ENCODE measurements at places on chromosomes 16 and 17. TPM values are rescaled to one million over a fixed set of nuclear protein-coding genes. Genes with fewer than 3 reads are reported as not detected.

DNA sequence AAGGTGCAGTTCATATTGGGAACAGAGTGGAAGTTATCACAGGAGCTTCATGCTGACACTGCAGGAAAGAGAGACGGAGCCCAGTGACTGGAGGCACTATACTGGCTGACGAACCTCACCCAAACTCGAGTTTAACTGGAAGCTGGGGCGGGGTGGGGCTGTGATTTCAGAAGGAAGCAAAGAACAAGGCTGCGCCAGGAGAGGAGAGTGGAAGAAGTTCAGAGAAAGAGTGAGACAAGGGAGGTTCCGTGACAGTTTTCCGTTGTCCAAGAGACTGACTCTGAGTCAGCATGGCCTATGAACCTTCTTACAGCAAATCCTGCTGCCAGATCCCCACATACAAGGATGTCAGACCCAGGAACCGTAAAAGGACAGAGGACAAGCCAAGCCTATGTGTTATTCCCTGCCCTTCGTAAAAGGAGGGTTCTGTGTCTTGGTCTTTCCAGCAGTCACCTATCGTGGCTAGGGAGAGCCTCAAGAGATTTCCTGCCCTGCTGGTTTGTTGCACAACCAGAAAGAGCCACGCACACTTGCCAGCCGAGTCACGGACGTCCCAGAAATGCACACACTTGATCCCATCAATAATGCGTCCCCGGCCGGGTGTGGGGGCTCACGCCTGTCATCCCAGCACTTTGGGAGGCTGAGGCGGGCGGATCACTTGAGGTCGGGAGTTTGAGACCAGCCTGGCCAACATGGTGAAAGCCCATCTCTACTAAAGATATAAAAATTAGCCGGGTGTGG lies 5.1 kb downstream of the PITPNA start:
- DNase-seq = no peak

- DNase-seq = no peak
Measured at GRCh38 chr17:77388384-77389306, 247.9 kb downstream of the SEC14L1 start.

DNA sequence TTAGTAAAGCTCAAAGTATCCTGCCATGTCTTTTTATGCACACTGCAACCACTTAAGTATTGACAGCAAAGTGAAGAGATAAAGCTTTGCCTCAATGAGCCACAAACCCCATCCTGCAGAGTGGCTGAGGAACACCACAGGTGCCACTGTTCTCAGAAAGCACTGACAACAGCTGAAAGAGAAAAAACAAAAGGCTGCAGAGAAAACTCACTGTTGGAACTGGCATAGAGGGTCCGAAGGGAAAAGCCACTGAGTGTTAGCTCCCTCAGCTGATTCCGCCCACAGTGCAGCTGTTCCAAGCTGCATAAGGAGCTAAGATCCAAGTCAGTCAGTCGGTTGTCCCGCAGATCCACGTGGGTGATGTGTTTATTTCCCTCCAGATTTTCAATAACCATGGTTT lies 48.3 kb downstream of the PHLPP2 start:
- DNase-seq = no peak

DNA sequence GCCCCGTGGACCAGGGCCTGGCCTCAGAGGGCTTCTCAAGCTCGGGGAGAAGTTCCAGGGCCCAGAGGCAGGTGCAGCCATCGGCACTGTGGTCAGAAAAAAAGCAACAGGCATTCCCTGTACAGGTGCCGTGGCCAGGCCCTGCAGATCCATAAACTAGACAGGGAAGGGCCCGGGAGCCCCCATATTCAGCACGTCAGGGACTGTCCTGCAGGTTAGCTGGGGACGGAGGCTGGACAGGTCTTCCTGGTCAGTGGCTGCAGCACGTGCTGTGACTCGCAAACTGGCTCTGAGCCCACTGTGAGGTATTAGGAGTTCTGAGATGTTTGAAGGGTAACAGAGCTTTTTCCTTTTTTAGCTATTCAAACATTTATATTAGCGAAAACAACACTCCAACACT lies 15.0 kb upstream of the C16orf95 start:
- no peak for DNase-seq

DNA sequence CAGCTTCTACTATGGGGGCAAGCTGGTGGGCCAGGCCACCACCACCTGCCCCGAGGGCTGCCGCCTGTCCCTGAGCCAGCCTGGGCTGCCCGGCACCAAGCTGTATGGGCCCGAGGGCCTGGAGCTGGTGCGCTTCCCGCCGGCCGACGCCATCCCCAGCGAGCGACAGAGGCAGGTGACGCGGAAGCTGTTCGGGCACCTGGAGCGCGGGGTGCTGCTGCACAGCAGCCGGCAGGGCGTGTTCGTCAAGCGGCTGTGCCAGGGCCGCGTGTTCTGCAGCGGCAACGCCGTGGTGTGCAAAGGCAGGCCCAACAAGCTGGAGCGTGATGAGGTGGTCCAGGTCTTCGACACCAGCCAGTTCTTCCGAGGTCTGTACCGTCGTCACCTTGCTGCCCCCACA lies 19.5 kb downstream of the IRF8 start:
- DNase-seq = no peak

DNA sequence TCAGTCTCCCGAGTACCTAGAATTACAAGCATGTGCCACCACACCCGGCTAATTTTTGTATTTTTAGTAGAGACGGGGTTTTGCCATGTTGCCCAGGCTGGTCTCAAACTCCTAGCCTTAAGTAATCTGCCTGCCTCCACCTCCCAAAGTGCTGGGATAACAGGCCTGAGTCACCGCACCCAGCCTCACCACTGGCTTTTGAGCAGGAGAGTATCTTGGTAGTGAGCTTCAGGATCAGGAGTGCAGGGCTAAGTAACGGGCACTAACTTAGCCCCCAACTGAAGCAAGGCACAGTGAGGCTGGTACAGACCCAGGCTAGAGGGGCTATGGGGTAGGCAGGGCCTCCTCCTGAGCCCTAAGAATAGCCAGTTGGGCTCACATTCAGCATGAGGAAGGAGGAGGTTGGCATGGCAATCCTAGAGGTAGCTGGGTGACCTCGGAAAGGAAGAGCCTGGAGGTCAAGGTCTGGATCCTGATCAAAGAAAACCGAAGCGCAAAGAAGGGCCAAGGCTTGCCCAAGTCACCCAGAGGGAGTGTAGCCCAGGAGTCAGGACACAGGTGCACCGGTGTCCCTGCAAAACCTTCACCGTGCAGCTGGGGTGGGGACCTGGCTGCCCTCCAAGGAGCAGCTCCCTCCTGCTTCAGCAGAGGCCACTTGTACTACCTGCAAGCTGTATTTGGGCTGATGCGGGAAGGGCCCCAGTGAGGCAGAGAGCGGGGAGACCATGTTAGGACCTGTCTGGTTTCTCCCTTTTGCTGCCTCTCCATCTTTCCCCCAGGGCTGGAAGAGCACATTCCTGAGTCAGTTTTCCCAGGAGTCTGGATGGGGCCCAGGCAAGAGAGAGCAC lies 1.3 kb upstream of the ADGRG5 start:
- DNase-seq = no peak

- no peak for DNase-seq
Measured at GRCh38 chr16:41439-42068, 11.9 kb downstream of the POLR3K start.

DNA sequence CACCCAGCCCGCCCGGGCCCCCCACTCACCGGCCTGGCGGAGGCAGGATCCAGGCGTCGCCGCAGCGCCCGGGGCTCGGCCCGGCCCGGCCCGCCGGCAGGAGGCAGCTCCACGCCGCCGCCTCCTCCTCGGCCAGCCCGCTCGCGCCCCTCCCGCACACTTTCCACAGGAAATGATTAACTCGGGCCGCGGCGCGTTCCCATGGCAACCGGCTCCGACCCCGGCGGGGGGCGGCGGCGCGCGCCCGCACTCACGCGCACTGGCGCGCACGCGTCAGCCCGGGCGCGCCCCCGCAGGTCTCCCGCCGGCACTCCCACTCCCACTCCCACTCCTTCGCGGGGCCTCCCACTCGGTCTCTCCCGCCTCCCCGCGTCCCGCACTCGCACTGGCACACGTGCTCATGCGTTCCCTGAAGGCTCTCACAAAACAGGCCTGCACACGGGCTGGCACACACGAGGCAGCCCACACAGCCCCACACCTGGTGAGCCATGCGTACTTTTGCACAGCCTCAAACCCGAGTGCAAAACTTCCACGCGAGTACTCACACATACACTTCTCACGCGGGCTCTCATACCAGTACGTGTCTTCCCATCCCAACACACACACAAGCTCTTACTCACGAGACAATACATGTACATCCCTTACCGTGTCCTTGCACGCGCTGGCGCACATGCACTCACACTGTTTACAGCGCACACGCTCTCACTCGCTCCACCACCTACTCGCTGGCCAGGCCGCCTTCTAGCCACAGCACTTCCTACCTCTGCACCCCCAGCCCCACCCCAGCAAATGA lies at the start of gene KIFC3:
KIFC3 (minus strand) TSS at position 151 of the 793 bp plus-strand sequence. CDS start 4,248 bp downstream, outside the sequence.
- DNase-seq = peak; percentile 90

DNA sequence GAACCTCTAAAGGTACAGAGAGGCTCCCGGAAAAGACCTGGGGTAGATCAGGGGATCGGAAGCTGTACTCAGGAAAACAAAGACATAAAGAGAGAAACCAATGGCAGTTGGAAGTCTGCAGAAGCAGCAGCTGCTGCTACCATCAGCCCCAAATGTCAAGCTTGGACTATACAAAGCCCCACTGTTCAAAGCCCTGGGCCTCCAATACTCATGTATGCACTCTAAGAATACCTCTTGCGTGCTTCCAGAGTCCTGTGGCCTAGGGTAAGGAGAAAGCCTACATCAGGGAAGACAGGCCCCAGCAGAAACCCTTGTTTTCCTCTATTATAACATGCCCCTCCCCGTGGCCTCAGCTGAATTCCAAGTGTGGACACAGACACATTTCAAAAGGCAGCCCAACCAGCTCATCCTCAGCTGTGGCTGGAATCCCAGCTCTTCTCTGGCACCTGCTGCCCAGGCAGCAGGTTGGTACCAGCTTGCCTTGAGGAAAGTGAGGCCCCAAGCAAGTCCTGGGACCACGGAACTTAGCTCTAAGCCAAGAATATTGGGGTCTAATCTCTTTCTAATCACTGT lies 19.3 kb upstream of the MTMR4 start:
- DNase-seq = no peak

GRCh38 chr17:29615492-29616299 lies 7.0 kb downstream of the CORO6 start:
- DNase-seq = peak; percentile 96

DNA sequence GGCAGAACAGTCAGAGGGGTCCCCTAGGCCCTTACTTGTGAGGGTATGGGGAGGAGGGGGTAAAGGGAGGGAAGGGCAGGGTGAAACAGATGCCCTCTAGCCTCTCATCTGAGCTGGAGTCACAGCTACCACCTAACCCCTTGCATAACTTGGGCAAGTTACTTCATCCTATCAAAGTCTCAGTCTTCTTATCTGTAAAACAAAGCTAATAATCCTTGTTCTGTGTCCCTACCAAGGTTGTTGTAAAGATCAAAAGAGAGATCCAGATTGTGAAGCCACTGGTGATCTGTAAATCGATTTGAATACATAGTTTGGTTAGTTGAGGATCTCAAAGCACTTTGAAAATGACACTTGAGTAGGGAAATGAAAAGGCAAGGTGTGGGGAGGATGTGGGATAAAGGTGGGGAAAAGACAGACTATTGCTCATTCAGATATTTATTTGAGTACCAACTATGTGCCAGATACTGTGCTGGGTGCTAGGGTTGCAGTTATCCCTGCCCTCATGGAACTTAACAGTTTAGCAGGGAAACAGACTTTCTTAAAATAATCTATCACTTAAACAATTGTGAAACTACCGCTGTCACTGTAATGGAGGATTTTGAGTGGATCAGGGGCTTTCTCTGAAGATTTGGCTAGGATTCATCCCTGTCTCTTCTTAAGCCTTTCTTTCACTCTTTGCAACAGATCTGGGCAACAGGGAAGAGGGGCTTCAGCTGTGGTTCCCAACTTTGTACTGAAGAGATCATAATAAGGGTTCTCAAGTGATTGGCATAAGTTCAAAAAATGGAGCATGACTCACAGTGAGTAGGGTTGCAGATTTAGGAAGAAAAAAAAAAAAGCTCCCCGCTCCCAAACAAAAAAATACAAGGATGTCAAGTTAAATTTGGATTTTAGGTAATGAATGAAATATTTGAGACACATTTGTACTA lies 3.0 kb downstream of the HEATR9 start:
- DNase-seq = no peak

- no peak for DNase-seq
Measured at GRCh38 chr17:77613218-77613617, 345.3 kb upstream of the TNRC6C start.

- no peak for DNase-seq
Measured at GRCh38 chr16:4918781-4919251, 18.1 kb downstream of the PPL start.

- no peak for DNase-seq
Measured at GRCh38 chr16:16030449-16030848, 81.0 kb downstream of the ABCC1 start.

DNA sequence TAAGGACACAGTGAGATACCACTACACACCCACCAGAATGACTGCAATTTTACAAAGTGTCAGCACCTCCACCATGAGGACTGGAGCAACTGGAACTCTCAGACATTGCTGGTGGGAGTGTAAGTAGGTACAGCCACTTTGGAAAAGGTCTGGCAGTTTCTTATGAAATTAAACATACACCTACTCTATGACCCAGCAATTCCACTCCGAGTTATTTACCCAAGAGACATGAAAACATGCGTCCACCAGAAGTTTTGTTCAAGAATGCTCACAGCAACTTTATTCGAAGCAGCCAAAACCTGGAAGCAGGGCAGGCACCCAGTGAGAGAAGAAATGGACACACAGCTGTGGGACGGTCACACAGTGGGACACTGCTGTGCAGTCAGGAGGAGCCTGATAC lies 384.0 kb downstream of the SOX9 start:
- no peak for DNase-seq

The CD300E gene
- total RNA-seq = under 0.01 TPM

The OTOA gene
- total RNA-seq = 0.41 TPM

The KIFC3 gene
- 46.1 TPM for total RNA-seq

The RPRML gene
- total RNA-seq = 2.0 TPM

The SLFN14 gene
- total RNA-seq = 0.41 TPM

The KRT32 gene
- not detected for total RNA-seq

The RMI2 gene
- total RNA-seq = 4.5 TPM

The METTL9 gene
- 252 TPM for total RNA-seq

The CX3CL1 gene
- total RNA-seq = 4.9 TPM

The ATAD5 gene
- 8.6 TPM for total RNA-seq

The SYCE1L gene
- total RNA-seq = 1.2 TPM

The DHRS7C gene
- not detected for total RNA-seq

The PITPNM3 gene
- total RNA-seq = 10.6 TPM

The TP53TG3E gene
- not detected for total RNA-seq

The ALDH3A1 gene
- total RNA-seq = 0.41 TPM

The DNAI2 gene
- total RNA-seq = not detected
